CD8-positive, alpha-beta T cell (primary cell): ENCODE measurements at places on chromosomes 1 and 21.

DNA sequence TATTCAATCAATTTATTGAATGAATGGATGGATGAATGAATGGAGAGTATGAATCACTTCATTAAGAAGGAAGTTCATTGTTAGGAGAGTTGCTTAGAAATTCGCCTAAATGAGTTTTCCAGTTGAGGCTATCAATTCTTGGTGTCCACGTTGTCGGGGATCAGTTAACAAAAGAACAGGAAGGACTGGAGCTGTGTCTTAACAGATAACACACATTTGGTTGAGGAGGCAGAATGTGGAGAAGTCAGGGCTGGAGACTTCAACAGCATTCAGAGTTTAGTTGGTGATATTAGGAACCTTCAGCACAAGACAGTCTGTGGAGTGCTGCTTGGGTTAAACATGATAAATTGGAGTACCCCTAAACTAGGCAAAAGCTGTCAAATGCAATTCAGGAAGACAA, 33.7 kb downstream of the ZBTB18 start:
- DNase-seq = no peak

DNA sequence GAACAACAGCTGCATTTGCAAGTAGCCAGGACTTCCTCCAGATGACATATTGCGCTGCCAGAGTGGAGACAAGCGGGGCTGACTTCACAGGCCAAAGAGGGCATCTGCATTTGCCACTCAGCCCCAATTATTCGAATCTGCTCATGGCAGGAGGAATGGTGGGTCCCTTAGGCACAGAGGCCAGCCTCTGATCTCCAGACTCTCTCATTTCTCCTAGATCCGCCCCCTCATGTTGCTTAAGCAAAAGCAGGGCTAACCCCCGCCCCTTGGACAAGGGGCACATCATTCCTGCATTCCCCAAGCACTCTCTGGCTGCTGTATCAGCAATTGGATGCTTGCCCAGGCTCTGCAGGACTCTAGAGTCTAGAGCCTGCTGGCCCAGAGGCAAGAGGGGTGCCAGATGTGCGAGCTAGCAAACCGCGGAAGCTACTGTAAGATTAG, 262.4 kb downstream of the ST6GALNAC3 start:
- DNase-seq = no peak

DNA sequence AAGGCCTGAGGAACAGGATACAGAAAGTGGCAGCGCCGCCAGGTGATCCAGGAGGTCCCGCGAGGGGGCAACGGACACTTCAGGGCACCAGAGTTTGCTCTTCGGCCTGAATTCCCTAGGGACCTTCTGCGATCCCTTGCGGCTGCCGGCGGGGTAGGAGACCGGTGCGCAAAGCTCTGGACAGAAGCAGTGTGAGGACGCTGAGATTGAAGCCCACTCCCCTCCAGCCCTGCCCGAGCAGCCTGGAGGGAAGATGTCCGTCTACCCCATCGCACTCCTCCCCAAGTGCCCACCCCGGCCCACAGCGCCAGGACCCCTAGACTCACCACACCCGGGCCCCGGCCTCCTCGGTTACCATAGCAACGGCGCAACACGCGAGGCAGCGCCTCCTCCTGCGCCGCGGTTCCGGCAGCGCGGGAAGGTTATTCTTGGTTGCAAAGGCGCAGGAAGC, at the start of gene ANKRD45:
TSS of gene ANKRD45 (minus strand) at position 361 of the 451 bp plus-strand sequence. CDS start 10,433 bp downstream, outside the sequence.
- DNase-seq = peak; percentile 38

DNA sequence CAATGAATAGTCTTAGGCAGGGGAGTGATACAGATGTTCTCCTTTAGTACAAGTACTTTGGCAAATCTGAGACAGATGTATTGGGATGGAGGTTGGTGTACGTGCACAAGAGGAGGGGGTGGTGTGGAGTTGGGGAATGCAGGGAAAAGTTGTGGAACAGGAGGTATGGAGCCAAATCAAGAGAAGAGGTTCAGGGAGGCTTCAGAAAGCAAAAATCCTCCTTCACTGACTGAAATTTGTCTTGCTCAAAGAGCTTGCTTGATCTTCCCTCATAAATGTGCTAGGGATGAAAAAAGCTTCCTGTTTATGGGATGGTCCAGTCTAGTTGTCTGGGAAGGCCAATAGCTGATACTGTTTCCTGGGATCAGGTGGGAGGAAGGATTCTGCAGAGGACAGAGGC, 5.8 kb downstream of the RNF19B start:
- no peak for DNase-seq

GRCh38 chr1:47759251-47759935, 237.8 kb downstream of the TRABD2B start:
- no peak for DNase-seq

DNA sequence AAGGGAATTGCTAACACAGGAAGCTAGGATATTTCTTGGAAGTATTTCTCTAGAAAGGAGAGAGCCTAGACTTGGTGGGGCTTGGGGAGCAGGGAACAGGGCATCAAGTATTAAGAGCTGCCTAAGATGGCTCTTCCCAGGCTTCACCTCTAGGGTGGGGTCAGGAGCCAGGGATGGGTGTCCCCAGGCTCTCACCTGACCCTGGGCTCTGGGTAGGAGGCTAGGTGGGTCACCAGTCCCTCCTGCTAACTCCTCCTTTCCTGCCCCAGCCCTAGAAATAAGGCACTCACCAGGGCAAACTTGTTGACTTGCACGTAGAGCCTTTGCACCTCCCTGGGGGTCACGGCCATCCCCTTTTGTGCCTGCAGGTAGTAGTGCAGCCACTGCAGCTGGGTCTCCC, 15.0 kb downstream of the ETNK2 start:
- no peak for DNase-seq

DNA sequence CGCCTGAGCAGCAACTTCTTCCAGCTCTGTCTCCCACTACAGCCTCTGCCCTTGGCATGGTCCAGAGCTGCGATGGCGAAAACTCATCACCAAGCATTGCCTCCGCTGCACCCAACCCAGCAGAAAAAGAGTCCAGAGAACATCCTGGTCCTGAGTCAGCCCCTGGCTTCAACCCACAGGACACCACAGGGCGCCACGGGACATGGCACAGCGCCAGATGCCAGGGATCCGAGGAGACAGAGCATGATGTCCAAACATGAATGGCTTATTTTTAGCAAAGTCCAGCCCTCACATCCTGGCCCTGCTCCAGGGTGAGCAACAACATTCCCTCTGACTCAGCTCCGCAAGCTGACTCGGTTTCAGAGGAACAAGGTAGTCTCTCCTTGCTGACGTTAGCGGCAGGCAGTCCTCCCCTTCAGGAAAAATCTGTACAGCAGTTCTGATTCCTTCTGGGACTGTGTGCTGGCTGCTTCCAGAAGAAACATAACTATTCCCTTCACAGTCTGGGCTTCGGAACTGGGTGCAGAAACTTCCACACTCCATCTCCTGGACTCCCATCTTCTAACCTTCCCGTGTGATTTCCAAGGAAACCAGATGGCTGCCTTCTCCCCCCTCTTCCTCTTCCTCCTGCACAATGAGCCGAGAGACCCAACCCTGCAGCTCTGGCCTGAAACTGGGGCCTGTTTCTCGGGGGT, 131.3 kb downstream of the TOMM20 start:
- no peak for DNase-seq

- no peak for DNase-seq
Measured at GRCh38 chr1:68145418-68146126, 86.8 kb downstream of the WLS start.

DNA sequence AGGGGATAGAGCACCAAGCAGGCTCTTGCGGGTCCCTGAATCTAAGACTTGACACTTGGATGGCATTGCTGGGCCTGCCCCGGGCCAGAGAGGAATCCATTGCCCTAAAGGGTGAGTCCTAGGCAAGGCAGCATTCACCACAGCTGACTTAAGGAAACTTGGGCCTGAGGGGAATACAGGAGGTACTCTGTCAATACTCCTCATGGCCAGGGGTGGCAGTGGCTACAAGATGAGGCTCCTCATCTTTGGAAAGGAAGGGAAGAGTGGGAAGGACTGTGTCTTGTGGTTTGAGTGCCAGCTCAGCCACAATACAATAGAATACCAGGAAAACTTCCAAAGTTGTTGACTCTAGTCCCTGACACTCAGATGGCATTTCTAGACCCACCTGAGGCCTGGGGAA, 5.1 kb downstream of the KRTAP22-1 start:
- DNase-seq = no peak

- DNase-seq = no peak
Measured at GRCh38 chr21:15644489-15644888, 85.3 kb upstream of the USP25 start.

DNA sequence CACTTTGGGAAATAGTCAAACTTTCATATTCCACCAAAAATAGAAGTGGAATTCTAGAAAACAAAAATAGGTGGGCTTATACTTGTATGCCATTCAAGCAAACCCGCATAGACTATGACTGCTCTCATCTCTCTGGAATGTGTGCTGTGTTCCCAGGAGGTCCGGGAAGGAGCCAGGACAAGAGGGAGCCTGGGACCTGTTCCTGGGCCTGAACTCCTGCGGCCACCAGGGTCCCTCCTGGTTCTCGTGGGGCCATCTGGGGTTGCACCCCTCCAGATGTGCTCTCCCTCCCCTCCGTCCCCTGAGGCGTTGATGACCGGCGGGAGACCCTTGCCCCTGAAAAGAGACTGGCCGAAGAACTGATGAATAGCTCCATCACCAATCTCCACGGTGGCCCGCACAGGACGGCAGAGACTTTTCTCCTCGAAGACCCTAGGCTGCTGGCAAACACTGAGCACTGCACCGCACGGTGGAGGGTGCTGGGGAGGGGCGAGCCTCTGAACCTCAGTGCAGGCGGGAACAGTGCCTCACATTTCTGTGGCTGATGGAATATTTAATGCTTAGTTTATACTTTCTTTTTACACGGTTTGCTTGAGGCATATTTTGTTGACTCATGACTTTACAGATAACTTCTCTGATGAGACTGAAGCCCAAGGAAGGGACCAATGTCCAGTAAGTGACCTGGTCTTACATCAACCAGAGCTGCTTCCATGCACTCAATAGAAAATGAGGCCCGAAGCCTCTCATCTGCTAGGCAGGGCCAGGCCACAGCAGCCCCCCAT, 9.6 kb upstream of the ADARB1 start:
- no peak for DNase-seq

GRCh38 chr1:198106011-198106410, 50.8 kb upstream of the NEK7 start:
- DNase-seq = no peak

GRCh38 chr1:221777431-221778072, 35.7 kb upstream of the DUSP10 start:
- DNase-seq = peak; percentile 21

GRCh38 chr1:79252598-79252997, 246.1 kb upstream of the ADGRL4 start:
- no peak for DNase-seq

DNA sequence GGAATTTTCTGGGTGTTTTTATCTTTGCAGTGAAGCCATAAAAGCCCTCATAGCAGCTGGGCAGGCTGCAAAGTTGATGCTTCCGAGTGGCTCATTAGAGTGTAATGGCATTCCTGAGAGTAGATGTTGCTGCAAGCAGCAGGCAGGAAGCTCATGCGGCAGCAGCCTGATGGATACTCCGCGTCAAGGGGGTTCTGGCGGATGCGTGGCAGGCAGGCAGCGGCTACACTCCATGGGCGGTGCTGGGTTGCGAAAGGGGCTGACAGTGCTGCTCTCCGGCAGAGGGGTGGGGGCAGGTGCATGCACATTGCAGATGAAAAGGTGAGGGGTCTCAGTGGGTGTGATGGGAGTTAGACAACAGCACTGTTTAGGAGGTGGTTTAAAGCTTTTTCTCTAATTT, 93.2 kb upstream of the AJAP1 start:
- DNase-seq = no peak

- DNase-seq = no peak
Measured at GRCh38 chr21:35547946-35548774, 499.1 kb upstream of the RUNX1 start.

DNA sequence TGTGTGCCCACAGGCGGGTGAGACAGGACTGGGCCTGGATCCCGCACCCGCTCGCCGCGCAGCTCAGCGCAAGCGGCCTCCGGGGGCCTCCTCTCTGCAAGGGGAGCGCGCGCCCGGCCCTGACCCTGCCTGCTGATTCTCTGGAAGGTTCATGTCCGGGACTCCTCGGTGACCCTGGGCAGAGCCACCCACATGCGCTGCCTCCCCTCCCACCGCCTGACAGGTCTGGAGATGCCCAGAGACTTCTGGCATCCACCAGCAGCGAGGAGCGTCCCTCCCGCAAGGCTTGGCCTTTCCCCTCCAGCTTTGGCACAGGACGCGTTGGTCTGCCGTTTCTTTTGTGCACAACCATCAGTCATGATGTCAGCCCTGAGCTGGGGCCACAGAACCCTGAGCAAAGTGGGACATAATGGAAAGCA, 42.0 kb upstream of the COL6A2 start:
- DNase-seq = no peak

- DNase-seq = no peak
Measured at GRCh38 chr21:40845441-40845995, 1.4 kb downstream of the DSCAM start.

DNA sequence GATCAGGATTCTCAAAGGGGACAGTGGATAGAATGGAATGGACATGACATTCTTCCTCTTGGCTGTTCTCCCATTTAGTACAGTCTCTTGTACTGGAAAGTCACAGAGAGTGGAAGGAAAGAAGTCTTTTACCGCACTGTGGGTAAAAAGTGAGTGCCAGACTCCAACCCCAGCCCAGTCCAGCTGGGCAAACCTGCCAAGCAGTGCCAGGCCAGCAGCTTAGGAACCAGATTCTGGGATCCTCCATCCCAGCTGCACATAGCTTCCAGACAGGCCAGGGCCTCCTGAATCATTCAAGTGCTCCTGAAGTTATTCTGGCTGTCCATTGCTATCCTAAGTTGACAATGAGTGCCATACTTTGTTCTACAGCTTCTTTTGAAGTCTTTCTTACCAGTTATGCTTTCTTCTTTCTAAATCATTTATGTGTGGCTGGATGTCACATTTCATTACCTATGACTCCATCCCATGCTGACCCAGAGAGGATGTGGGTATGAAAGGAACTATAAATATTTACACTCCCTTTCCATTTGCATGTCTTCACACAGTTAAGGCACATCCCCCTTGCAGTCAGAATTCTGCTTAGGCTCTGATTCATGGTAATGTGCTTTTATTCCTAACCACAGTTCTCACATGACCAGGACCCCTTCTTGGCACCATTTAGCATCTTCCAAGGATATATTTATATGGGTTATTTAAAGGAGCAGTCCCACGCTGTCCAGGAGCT, 88.9 kb downstream of the AK5 start:
- DNase-seq = no peak

- peak; percentile 66 for DNase-seq
Measured at GRCh38 chr1:150165622-150166612, 16.2 kb downstream of the PLEKHO1 start.

DNA sequence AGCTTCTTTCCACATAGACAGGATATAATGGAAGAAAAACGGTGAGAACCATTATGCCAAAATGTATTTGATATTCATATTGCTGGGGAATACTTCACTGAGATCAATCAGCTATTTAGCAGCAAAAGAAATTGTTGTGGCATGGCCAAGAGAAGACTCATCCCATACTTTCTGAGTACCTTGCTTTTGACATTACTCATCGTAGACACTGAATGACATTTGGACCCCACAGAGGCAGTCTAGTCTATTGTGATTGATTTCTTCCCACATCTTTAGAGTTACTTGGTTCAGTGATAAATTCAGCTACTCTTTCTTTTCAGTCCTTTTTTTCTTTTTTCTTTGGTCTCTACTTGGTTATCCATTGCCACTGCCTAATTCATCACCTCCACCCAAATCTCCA, 22.1 kb downstream of the ATP1B1 start:
- no peak for DNase-seq

GRCh38 chr1:62317021-62317768, 2.0 kb downstream of the KANK4 start:
- no peak for DNase-seq
